Cardiac septum (tissue), 1 donor: ENCODE measurements at places on chromosomes 1 and 21. TPM values are rescaled to one million over a fixed set of nuclear protein-coding genes. Genes with fewer than 3 reads are reported as not detected.

- peak; percentile 17 for DNase-seq
Observed at GRCh38 chr1:15206418-15207030, 40.5 kb upstream of the FHAD1 start.

- no peak for DNase-seq
Observed at GRCh38 chr1:40663324-40664166, 1.9 kb downstream of the RIMS3 start.

DNA sequence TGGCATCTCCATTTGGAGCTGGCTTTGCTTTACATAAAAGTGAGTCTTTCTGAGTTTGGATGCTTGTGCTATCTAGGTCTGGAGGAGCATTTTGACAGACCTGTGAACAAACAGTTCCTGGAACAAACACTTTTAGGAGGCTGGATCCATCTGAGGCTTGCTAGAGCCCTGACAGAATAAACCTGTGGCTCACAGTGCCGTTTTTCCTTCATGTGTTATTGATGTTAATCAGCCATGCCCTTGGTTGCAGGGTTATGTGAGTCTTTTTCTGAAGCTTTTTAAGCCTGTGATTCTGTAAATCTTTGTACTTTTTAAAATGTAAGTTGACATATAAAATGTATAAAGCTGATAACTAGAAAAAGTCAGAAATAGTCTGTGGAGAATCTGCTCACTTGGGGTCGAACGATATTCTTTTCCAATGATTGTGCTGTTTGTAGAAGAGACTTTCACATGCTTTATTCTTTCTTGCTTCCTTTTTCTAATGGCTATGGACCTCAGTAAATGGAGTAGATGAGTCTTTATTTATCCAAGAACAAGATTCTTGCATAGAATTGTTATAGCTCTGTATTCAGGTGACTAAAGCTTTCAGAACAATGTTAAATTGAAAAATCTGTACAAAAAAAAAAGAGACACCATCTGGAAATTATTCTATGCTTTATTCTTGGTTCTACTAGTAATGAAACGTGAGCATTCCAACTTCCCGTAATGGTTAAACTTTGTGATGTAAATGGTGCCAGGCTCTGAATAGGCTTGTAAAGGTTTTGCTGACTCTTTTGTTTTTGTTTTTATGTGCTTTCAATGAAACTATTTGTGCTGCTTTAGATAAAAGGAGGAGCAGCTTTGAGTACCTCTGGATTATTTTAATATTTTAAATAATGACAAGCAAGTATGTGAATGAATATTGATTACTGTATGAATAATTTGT, 53.7 kb downstream of the CACHD1 start:
- DNase-seq = no peak

DNA sequence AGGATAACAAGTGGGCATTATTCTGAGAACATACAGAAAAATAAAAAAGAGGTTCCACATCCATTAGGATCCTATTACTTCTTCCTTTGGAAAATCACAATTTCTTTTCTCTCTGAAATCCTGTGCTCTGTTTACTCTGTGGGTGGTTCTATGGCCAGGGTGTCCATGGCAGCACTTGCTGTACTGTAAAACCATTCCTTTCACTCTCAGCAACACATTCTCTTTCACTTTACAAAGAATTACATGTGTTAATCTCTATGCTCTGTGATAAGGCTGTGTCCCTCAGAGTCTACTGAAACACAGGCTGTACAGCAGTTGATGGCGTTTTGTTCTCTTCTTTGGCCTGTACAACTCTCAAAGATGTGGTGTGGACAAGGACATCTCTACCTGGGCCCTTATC, 524.1 kb downstream of the PTBP2 start:
- no peak for DNase-seq

- DNase-seq = no peak
Observed at GRCh38 chr1:247172996-247173395, 1.2 kb upstream of the ZNF124 start.

GRCh38 chr1:44208226-44208625, 5.0 kb upstream of the DMAP1 start:
- DNase-seq = no peak

DNA sequence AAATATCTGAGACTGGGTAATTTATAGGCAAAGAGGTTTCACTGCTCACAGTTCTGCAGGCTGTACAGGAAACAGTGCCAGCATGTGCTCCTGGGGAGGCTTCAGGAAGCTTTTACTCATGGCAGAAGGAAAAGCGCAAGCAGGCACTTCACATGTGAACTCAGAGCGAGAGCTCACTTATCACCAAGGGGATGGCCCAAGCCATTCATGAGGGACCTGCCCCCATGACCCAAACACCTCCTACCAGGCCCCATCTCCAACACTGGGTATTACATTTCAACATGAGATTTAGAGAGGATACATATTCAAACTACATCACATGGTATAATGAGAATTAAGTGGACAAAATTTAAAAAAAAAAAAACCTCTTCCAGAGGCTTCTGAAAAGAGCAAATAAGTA, 13.7 kb downstream of the WASF2 start:
- no peak for DNase-seq

The SLC35F3 gene
- total RNA-seq = not detected

The NBPF10 gene
- 0.92 TPM for total RNA-seq

The C21orf58 gene
- 1.4 TPM for total RNA-seq

GRCh38 chr1:15886611-15887167, 39.2 kb downstream of the SPEN start:
- DNase-seq = no peak

DNA sequence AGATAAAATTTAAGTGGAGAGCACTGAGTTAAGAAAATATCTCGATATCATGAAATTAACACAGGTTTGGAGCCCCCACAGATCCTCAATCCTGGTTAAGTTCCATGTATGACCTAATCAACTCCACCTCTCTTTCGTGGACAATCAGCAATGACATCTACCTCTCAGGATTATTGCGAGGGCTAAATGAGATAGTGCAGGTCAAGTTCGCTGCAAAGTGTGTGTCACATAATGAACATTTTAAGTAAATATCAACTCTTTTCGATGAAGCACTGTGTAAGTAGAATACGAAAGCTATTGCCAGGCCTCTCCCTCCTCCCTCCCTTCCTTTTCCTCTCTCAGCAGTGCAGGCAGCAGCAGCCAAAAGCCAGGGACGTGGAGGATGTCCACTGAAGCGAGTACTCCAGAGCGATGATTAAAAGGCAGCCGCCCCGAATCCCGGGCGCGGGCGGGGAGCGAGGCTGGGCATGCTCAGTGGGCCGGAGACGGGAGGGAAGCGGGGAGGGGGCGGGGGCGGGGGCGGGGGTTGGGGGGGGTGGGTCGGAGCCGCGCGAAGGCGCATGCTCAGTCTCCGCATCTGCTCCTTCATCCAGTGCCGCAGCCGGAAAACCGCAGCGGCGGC, at the start of gene CAMSAP2:
Gene CAMSAP2 (plus strand): TSS at position 567 of the 622 bp plus-strand sequence. CDS start 935 bp downstream, outside the sequence.
- peak; percentile 93 for DNase-seq

The SYF2 gene
- 35.4 TPM for total RNA-seq

DNA sequence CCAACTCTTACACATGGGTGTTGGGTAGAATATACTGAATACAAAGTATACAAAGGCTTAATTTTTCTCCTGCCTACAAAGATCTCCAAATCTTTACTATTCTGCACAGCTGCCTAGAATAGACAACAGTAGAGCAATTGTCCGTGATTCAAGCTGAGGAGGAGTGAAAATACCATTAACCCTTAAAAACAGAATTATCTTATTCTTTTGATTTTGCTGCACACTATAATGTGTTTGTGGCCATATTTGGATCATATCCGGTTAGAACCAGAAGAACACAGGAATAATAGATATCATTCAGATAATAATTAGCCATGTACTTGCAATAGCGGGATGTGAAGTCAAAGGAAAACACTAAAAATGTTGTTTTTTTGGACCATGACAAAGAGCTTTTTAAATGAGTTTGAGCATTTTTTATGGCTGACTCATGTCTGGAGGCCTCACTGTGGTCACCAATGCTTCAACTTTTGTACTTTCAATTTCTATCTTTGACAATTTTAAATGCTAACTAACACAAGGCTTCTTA, 197.6 kb upstream of the FOXD3 start:
- no peak for DNase-seq

DNA sequence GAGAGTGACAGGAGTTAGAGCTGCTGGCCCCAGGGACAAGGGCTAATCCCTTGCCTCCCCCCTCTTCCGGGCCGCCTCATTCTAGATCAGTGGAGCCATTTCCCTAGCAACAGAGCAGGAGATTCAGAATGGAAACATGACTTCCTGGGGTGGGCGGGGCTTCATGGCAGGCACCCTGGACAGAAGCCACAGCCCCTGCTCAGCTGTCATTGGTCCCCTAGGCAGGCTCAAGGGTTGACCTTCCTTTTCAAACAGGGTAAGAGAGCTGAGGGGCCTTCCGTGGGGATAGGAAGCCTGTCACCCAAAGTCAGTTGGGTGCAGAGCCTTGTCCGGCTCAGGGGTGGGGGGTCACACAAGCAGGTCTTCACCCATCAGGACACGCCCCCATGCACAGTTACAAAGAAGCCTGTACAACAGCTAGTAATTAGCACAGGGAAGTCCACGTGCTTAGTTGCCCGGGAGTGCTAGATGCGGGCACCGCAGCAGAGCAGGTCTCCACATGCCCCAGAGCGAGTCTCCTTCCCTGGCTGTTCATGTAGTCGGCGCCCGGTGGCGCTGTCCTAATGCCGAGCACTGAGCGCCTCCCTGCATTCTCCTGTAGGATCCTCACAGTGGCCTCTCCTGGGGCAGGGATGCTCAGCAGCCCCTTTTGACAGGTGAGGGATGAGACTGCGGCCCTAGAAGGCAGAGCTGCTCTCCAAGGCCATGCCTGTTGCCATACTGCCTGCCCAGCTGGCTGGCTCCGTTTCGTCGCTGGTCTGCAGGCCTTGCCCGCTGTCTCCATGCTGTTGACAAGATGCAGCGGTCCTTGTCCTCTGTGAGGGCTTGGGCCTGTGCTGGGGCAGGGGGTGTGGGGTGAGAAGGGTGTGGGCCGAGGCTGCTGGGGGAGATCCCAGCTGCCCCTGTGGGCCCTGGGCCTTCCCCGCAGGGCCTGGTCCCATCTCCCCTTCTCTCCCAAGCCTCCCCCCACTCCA, 5.1 kb downstream of the TMEM201 start:
- DNase-seq = peak; percentile 86

DNA sequence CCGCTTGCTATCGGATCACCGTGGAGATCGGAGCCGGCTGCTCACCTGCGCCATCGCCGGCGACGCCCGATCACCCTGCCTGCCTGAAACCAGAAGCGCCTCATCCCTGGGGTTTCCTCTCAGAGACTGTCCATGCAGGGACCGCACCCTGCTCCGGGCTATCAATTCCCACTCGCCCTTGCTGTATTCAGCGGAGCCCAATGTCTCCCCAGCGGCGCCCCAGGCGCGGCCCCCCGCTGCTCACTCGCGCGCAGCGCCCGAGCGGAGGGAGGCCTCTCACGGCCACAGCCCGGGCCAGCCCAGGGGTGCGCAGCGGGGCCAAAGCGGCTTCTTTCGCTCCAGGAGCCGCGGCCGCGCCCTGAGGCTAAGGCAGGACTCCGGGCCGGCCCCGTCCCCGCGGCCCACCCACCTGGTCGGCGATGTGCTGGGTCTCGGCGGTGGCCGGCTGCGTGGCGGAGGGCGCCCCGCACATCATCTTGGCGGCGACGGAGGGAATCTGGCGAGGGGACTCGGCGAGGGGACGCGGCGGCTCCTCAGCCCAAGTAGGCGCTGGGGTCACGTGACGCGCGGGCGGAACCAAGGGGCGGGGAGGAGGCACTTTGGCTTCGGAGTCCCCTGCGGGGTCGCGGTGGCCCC, at the start of gene CSTB:
Gene CSTB (minus strand): TSS at position 514 of the 636 bp plus-strand sequence. CDS start 39 bp downstream, at position 475.
- peak; percentile 94 for DNase-seq

DNA sequence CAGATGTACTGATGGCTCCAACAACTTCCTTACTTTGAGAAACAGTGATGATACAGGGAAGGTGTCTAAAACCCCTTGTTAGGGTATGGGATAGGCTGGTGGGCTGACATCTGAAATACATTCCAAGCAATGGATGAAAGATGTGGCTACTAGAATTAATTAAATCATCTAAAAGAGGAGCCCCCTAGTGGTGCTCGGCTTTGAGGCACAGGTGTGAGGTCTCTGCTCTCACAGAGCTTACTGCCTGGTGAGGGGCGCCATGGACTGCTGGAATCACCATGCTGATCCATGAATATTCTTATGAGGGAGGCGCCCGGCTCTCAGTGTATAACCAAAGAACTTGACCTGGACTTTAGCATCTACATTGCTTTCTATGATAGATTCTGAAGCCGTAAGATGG, 48.5 kb downstream of the GNG4 start:
- DNase-seq = no peak

The USH2A gene
- 3.6 TPM for total RNA-seq

GRCh38 chr1:31651089-31651420, 6.4 kb upstream of the PEF1 start:
- DNase-seq = no peak

DNA sequence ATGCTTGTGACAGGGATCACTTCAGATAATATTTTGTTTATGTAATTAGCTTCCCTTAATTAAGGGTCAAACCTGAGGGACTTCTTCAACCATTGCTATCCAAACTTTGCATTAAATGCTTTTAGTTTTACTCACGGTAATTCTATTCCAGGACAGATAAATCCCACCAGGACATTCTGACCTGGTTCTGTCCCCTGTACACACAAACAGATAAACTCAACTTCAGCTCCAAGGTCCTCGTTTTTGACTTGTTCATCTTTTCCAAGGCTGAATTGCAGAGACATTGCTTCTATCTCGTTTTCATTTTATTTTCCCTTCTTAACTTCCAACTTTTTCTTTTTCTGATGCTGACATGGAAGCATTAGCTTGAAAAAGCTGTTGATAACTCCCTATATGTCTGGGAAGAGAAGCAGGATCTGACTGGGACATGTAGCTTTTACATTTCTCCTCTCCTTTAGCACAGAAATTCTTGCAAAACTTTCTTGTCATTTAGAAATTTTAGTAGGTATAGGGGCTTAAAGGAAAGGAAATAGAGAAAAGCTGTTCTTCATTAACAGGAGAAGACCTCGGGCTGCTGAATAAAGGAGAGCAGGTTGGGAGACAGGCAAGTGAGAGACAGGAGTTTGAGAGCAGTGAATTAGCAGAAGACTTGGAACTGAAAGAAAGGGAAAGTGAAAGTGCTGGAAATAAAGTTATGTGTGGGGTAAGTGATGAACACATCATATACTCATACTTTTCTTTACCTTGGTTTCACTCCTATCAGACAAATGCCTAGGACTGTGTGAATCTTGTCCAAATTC, 231.7 kb upstream of the B3GALT2 start:
- no peak for DNase-seq

GRCh38 chr1:172399756-172400721, 20.4 kb upstream of the C1orf105 start:
- DNase-seq = no peak

The FLG2 gene
- not detected for total RNA-seq

- no peak for DNase-seq
Observed at GRCh38 chr1:213070406-213070805, 19.4 kb downstream of the RPS6KC1 start.

GRCh38 chr1:65527707-65528503, 107.4 kb downstream of the LEPR start:
- no peak for DNase-seq

The PKN2 gene
- 27.0 TPM for total RNA-seq

DNA sequence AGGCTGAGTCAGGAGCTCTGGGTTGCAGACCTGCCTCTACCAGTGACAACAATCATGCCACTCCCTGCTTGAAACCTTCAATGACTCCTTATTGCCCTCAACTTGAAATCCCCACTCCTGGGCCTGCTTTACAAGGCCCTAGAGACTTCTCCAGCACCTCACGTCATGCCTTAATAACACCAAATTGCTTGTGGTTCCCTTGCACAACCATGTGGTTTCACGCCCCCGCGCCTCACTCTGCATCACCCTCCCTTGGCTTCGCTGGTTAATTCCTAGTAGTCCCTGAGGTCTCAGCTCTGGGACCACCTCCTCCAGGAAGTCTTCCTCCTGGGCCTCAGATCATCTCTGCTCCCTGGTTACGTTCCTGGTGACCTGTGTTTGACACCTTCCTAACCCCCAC, 33.0 kb downstream of the EPHA2 start:
- DNase-seq = no peak
